Adipocyte (in vitro differentiated cells): ENCODE measurements at places on chromosomes 7 and 10.

- no peak for DNase-seq
These were observed 110.6 kb downstream of the ABLIM1 start for GRCh38 chr10:114547514-114547913.

GRCh38 chr7:86846494-86847190 lies 202.9 kb downstream of the GRM3 start:
- no peak for DNase-seq

GRCh38 chr10:131537281-131537680 lies 225.8 kb upstream of the TCERG1L start:
- DNase-seq, result no peak

DNA sequence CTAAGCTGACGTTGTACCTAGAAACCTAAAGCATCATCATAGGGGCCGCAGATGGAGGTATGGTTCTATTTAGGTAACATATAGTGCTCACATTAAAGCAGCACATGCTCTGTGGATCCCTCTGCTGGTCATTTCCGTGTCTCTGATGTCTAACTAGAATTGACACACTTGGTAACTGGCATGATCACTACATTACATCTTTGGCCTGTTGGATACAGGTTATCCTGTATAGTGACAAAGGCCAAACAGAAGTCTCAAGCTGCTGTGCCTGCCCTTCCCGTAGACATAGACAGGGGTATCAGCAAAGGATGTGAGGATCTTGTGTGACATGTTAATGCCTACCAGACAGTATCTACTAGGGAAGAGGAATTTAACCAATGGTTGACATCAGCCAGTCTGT lies 51.2 kb downstream of the KIF5B start:
- peak; percentile 54 for DNase-seq

- no peak for DNase-seq
These were observed 5.2 kb downstream of the GHRHR start for GRCh38 chr7:30968747-30969603.

GRCh38 chr10:71522442-71523144 lies 125.9 kb downstream of the CDH23 start:
- DNase-seq, result no peak

DNA sequence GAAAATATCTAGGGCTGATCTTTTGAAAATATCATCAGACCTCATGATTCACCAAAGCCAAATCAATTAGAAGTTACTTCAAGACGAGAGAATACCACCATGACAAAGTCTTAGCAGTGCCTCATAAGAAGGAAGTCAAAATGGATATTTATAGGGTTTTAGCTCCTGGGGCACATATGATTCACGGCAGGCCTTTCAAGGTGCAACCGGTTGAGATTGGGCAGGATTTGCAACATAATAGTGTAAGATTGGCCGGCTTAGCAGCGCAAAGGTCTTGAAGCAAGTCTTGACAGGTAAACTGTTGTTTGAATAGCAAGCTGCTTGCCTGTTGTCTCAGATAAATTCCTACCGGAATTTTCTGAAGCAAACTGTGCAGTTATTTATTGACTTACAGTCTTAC lies 17.5 kb downstream of the ADRB1 start:
- DNase-seq, result no peak

- no peak for DNase-seq
These were observed 304.4 kb upstream of the SHH start for GRCh38 chr7:156116514-156117215.

GRCh38 chr7:22005151-22005550 lies 59.5 kb upstream of the CDCA7L start:
- DNase-seq, result peak; percentile 7

- peak; percentile 23 for DNase-seq
These were observed 436.8 kb upstream of the C7orf33 start for GRCh38 chr7:148153616-148154284.

GRCh38 chr7:151091003-151091402 lies 4.7 kb downstream of the AGAP3 start:
- no peak for DNase-seq

GRCh38 chr7:31175672-31176071 lies 123.6 kb downstream of the ADCYAP1R1 start:
- no peak for DNase-seq

- no peak for DNase-seq
These were observed 197.7 kb upstream of the HPS1 start for GRCh38 chr10:98644466-98644865.

GRCh38 chr10:117541405-117541908 lies 1.1 kb upstream of the EMX2 start:
- no peak for DNase-seq

GRCh38 chr10:69014171-69014570 lies 25.6 kb downstream of the KIFBP start:
- no peak for DNase-seq

GRCh38 chr7:604001-604883 lies 84.6 kb upstream of the PDGFA start:
- DNase-seq, result peak; percentile 86

DNA sequence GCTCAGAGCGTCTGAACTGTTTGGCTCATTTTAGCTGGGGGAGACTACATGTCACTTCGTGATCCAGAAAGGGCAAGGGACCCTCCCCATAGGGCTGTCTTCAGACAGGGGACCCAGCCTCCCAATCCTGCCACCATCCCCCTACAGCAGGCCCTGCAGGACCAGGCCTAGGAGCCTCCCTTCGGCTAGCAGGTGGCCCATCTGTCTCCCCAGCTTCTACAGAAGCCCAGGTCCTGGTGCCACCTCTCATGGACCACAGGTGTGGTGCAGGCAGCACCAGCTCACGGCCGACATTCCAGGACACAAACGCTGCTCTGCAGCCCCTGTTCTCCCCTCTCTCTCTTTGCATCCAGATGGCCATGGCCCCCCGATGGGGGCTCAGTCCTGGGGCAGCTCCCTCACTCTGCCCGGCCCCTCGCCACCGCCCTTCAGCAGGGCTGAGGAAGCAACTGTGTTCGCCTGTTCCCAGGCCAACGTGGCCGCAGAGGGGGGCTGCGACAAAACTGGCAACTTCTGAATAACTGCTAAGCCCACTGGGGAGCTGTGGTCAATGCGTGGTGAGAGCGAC lies 10.3 kb downstream of the TECPR1 start:
- DNase-seq, result no peak

DNA sequence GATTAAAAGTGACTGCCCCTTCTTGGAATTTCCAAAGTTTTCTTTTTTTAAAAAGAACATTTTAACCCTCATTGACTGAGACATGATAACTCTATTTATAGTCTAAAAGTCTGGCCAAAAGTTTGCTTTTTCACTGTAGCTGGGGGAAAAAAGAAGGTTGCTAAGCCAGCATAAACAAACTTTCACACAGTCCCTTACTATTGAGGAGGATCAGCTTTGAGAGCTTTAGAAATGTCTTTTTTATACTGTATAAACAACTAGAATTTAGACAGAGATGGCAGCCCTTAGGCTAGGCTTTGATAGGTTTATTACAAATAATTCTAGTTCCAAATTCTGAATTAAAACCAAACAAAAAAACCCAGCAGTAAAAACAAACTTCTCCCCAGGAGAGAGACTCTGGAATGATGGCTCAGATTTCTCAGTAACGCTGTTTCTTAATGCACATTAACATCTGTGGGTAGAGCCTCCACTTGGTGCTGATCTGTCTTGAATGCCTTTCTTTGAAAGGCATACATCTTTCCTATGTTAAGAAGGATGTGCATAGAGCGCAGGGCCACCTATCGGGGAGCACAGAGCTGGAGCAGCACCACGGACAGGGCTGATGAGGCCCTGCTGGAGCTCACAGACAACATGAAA lies 100.9 kb upstream of the PDLIM1 start:
- DNase-seq, result peak; percentile 50

- DNase-seq, result peak; percentile 30
These were observed 1.8 kb upstream of the OPN4 start for GRCh38 chr10:86652361-86653202.

DNA sequence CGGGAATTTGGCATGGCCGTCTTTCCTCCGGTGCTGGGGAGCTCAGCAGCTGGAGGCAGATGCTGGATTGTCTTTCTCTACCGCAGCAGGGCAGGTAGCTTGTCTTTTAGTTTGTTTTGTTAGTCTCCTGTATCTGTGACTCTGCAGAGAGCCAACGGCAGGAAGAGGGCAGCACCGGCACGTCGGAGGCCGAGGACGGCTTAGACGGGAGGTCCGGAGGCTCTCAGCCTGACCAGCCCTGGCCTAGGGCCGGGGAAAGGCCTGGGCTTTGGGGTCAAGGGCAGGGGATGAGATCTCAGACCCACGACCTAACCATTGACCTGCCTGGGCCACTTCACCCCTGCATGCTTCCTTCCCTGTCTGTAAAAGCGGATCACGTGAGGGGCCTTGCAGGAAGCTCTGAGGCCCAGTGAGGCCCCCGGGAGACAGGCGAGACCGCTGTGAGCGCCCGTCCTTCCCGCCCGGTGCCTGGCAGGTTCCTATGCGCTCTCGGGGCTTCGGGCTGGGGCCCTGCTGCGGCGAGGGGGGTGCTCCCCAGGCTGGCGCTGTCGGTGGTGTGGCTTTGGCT lies 72.7 kb downstream of the LHPP start:
- no peak for DNase-seq

DNA sequence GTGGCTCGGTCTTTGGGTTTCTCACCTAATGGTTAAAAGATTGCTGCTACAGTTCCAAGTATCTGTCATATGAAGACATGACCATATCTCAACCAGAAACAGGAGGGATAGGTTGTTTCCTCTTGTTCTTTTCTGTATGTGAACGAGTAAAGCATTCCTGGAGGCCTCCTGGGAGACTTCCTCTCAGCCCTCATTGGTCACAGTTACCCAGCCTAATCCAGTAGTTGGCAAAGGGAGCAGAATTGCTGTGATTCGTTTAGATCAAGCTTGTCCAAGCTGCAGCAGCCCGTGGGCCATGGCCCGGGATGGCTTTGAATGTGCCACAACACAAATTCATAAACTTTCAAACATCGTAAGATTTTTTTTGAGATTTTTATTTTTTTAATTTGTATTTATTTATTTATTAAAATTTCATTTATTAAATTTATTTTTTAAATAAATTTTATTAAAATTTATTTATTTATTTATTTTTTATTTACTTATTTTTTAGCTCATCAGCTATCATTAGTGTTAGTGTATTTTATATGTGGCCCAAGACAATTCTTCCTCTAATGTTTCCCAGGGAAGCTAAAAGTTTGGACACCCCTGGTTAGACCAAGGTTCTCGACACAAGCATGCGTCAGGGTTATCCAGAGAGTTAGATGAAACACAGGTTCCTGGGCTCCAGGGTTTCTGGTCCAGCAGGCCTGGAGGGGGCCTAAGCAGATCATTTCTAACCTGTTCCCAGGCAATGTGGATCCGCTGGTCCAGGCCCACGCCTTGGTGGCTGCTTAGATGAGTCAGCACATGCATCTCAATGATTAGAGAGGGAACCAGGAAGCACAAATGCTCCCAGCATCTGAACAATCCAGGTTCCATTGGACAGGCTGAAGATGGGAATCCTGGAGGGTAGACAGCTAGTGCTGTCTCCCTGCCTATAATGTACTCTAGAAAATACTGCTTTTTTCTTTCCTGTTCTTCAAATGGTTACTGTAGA lies 25.6 kb downstream of the CDC123 start:
- no peak for DNase-seq

DNA sequence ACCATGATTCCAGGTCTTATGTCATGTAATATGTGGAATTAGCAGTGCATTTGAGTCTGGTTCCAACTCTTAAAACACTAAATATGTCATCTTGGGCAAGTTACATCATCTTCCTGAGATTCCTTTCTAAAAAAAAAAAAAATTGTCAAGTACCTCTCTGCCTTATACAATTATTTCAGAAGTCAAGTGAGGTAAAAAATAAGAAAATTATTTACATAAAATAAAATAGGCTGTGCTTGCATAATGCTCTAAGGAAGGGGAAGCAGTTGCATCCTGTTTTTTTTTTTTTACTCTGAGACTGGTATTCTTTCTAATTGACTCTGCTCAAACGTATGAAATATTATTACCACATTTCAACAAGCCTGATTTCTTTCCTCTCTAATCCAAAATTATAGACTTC lies 55.1 kb upstream of the SEMA3A start:
- DNase-seq, result no peak

GRCh38 chr7:141954334-141954733 lies 7.6 kb upstream of the CLEC5A start:
- no peak for DNase-seq
